ENCODE measurements at places on chromosomes 13 and 19. TPM values are rescaled to one million over a fixed set of nuclear protein-coding genes. Genes with fewer than 3 reads are reported as not detected.

The C19orf85 gene
- 1.2 TPM for total RNA-seq

- no peaks in the 10 kb centered on the region for H3K27me3 ChIP-seq
- H3K36me3 ChIP-seq = no peaks in the 10 kb centered on the region
- no peak overlapping the region for H3K27ac ChIP-seq
- DNase-seq = no peak
- no peak overlapping the region for H3K4me3 ChIP-seq
- H3K4me1 ChIP-seq = no peaks in the 10 kb centered on the region
Measured at GRCh38 chr13:65414187-65414586, 1815.9 kb downstream of the PCDH9 start.

DNA sequence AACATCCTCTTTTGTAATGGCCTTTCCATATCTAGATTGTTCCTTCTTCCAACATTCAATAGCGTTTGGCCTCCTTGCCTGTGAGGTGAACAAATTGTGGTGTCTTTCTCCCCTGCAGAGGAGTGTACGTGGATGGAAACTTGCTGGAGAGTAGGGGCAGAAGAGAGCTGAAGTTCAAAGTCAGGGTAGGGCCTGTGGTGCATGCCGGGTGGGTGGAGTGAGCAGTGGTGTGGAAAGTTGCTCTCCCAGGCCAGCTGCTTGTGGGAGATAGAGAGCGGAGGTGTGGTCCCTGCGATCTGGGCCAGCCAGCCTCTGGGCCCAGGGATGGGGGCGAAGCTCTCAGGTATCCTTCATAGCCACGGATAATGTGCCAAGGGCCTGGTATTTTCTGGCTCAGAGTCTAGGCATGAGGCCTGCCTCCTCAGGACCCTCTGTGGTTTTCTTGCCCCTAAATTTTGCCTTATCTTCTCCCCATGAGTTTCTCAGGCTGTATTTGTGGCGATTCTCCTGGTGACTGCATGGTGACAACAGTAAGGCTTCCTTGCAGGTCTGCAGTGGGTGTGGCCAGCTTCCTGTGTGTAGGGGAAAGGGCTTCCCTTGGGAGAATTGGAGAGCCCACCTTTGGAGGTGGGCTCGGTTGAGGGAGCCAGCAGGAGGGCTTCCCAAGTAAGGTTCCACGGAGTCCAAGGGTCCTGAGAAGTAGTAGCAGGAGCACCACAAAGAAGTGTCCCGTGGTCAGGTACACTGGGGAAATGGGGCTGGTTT lies 6.7 kb downstream of the RGCC start:
- no peak for DNase-seq
- no peak overlapping the region for H3K27ac ChIP-seq
- peaks cover 5% of the 10 kb centered on the region for H3K27me3 ChIP-seq
- H3K4me3 ChIP-seq = no peak overlapping the region
- H3K36me3 ChIP-seq = no peaks in the 10 kb centered on the region

DNA sequence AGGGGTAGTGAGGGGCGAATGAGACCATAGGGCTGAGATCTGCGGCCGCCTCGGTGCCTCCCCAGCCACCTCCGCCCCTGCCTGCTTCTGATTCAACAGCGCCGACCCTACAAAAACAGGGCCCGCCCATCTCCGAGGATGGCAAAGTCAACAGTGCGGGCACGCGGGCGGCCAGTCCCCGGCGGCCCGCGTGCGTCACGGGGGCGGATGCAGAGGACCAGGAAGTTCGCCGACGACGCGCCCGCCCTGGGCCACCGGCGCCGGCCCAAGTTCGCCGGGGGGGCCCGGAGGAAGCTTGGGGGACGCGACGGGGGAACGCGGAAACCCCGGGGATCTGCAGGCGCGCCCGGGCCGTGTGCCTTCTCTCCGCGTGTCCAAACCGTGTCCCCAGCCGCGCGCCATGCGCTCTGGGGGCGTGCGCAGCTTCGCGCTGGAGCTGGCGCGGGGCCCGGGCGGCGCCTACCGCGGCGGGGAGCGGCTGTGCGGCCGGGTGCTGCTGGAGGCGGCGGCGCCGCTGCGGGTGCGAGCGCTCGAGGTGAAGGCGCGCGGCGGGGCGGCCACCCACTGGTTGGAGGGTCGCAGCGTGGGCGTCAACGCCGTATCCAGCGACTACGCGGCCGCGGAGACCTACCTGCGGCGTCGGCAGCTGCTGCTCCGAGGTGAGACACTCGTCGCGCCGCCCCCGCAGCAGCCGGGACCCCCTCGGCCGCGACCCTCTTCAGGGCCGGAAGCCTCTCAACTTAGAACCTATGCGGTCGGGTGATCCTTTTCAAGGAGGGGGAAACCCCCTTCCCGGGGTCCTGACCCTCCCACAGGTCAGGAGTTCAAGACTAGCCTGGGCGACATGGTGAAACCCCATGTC lies 6.8 kb upstream of the ARRDC2 start:
- H3K27me3 ChIP-seq = no peaks in the 10 kb centered on the region
- H3K36me3 ChIP-seq = no peaks in the 10 kb centered on the region
- no peaks in the 10 kb centered on the region for H3K4me1 ChIP-seq
- peak overlapping the region; percentile 59 for H3K4me3 ChIP-seq

DNA sequence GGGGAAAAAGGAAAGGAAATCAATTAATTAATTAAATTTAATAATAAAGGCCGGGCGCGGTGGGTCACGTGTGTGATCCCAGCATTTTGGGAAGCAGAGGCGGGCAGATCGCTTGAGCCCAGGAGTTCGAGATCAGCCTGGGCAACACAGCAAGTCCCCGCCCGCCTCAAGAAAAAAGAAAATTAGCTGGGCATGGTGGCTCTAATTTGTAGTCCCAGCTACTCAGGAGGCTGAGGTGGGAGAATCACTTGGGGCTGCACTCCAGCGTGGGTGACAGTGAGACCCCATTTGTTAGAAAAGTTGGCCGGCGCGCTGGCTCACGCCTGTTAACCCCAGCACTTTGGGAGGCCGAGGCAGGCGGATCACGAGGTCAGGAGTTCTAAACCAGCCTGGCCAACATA lies 733 bp upstream of the CD320 start:
- peak overlapping the region; percentile 99 for H3K4me3 ChIP-seq

DNA sequence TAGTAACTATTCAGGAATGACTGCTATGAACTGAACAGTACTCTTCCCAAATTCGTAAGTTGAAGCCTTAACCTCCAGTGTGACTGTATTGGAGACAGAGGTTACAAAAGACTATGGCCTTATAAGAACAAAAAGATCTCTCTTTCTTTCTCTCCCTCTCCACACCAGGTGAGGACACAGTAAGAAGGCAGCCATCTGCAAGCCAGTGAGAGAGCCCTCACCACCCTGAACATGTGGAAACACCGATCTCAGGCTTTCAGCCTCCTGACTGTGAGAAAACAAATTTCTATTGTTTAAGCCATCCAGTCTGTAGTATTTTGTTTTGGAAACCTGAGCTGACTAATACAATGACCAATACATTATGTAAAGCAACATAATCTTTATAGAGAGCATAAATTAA lies 888.9 kb downstream of the SLITRK1 start:
- no peak overlapping the region for H3K27ac ChIP-seq
- DNase-seq = no peak

GRCh38 chr13:107712145-107712860 lies 503.0 kb downstream of the LIG4 start:
- no peak overlapping the region for H3K27ac ChIP-seq
- no peaks in the 10 kb centered on the region for H3K27me3 ChIP-seq
- H3K4me3 ChIP-seq = no peak overlapping the region
- H3K36me3 ChIP-seq = no peaks in the 10 kb centered on the region
- no peaks in the 10 kb centered on the region for H3K4me1 ChIP-seq
- no peak for DNase-seq

The SGCG gene
- total RNA-seq = not detected

DNA sequence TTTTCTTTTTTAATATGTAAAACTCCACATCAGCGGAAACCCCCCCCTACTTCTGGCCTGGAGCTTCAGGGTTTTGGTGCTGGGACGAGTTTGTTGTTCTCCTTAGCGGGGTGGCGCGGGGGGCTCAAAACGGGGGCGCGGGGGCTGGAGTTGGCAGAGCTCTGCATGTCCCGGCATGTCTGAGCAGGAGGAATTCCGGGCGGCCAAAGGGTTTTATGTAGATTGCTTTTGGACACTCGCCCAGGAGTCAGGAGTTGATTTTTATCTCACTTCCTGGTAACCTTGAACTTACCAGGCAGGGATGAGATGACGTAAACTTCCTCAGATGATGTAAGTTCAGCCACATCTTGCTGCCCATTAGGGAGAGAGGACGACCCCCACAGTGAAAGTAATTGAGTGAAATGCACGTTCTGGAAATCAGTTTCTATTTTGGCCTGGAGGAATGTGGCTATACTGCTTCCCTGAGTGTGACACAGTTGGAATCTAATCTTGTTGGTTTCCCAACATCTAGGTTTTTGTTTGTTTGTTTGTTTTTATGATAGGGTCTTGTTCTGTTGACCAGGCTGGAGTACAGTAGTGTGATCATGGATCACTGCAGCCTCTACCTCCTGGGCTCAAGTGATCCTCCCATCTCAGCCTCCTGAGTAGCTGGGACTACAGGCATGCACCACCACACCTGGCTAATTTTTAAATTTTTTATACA lies 21.0 kb upstream of the GDF15 start:
- H3K4me3 ChIP-seq = no peak overlapping the region
- peak overlapping the region; percentile 4 for H3K27ac ChIP-seq
- no peak for DNase-seq
- H3K27me3 ChIP-seq = no peaks in the 10 kb centered on the region

DNA sequence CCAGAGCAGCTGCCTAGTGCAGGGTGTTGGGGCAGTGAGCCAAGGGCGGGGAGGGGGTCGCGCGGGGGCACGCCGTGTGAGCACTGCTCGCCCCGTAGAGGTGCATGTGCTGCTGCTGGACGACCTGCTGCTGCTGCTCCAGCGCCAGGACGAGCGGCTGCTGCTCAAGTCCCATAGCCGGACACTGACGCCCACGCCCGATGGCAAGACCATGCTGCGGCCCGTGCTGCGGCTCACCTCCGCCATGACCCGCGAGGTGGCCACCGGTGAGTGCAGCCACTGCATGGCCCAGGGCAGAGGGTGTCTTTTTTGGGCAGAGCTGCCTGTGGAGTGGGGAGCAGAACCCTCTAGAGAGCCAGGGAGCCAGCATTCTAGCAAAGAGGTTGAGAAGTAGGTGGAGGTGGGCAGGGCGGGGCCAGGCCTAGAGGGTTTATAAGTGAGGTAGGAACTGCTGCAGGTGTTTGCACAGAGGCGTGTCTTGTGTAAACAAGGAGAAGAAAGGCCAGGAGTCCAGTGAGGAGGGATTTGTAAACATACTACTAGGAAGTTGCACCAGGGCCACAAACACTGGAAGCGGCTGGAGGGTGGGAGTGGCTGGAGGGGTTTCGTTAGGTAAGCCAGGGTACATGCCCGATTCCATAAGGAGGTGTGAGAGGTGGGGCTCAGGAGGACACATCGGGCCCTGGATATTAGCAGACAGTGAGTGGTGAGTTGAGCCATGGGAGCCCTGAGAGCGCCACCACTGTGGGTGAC lies 21.3 kb downstream of the ARHGEF1 start:
- no peak overlapping the region for H3K27ac ChIP-seq
- H3K4me3 ChIP-seq = no peak overlapping the region
- no peaks in the 10 kb centered on the region for H3K27me3 ChIP-seq
- no peak for DNase-seq
- H3K4me1 ChIP-seq = no peaks in the 10 kb centered on the region

DNA sequence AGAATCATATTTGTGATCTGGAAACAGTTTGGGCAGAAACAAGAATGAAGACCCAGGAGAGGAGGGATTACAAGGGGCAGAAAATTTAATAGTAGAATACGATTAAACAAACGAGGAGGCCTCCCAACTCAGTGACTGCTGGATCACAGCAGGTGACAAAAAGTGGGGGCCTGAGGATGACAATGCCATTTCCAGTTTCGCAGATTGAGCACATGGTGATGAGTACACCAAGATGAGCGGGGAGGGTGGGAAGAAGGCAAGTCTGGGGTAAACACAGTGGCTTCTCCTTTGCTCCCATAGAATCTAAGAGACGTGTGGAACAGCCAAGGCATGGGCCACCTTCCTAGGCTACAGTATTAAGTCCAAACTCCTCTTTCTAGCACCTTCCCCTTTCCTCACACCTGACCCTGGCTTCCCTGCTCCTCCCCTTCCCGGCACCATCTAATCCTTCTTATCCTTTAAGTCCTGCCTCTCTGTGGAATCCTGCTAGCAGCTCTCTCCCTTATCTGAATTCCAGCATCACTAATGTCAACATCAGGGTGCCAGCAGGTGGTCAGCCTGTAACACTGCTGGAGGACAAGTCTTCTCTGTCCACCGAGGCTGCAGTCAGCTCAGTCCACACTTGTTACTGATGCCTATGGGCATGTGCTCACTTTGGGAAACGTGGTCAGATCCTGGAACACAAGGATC lies 13.5 kb downstream of the ATP7B start:
- no peak overlapping the region for H3K27ac ChIP-seq
- H3K4me1 ChIP-seq = peaks cover 8% of the 10 kb centered on the region
- no peaks in the 10 kb centered on the region for H3K36me3 ChIP-seq
- H3K27me3 ChIP-seq = no peaks in the 10 kb centered on the region
- H3K4me3 ChIP-seq = peak overlapping the region; percentile 63
- peak; percentile 62 for DNase-seq

DNA sequence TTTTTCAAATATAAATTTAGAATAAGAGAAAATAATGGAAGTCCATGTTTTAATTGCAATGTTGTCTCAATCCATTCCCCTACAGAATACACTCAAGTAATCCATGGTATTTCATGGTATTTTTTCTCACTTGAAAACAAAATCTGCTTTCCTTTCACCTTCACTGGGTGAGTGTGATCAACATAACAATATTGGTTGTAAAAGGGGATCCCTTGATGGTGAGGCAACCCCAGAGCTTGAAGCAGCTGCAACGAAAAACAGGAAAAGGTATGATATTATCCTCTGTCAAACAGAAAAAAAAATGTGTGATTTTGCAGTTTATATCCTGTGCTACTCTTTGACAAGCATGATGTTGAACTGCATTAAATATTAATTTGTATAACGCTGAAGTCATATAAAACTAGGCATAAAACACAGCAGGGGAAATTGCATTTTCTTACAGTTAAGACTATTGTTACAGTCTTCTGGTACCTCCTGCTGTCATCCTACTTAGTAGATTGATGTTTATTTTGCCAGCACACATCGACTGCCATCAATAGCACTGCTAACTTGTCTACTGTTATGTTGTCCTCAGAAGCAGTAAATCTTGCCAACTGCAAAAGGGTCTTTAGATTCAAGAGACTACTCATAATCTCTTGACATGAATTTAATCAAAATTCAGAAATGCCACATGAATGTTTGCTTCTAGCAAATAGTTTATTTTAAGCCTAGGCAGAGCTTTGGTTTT lies 373.1 kb upstream of the MIR17HG start:
- no peaks in the 10 kb centered on the region for H3K27me3 ChIP-seq
- H3K36me3 ChIP-seq = no peaks in the 10 kb centered on the region
- no peak overlapping the region for H3K4me3 ChIP-seq
- DNase-seq = no peak

DNA sequence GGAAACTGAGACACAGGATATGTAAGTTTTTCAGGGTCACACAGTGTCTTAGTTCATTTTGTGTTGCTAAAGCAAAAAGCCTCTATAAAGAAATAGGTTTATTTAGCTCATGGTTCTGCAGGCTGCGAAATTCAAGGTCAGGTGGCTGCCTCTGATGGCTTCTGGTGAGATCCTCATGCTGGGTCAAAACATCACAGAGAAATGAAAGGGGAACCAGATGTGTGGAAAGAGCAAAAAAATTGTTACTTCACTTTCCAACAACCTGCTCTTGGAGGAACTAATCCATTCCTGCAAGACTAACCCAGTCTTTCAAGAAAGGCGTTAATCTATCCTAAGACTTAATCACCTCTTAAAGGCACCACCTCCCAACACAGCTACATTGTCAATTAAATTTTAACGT lies 64.2 kb upstream of the UBL3 start:
- no peaks in the 10 kb centered on the region for H3K27me3 ChIP-seq
- H3K4me3 ChIP-seq = no peak overlapping the region
- no peak overlapping the region for H3K27ac ChIP-seq
- no peaks in the 10 kb centered on the region for H3K4me1 ChIP-seq
- DNase-seq = no peak

Data from H9 (cell line).